ENCODE measurements at places on chromosomes 2 and 18.

DNA sequence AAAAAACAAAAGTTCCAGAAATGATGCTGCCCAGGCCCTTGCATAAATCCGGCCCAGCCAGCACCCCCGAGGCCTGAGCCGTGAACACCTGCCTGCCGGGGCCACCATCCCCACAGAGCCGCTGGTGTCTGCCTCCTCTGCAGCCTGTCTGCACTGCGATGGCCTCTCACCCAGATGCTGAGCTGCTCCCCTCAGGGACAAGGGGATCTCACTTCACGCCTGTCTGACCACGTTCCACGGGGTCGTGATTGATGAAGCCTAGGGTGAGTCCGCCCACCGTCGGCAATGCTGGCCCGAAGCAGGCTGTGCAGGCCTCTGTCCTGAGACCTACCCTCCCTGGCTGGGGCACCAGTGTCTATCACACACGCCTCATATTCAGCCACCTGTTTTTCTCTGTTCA lies 444.2 kb downstream of the EIPR1 start:
- DNase-seq = no peak

GRCh38 chr2:62205554-62205953 lies 9.6 kb downstream of the B3GNT2 start:
- no peak for DNase-seq

GRCh38 chr2:150404147-150404546 lies 83.3 kb downstream of the RND3 start:
- no peak for DNase-seq

- no peak for DNase-seq
Measured at GRCh38 chr18:3741333-3741732, 291.4 kb downstream of the TGIF1 start.

DNA sequence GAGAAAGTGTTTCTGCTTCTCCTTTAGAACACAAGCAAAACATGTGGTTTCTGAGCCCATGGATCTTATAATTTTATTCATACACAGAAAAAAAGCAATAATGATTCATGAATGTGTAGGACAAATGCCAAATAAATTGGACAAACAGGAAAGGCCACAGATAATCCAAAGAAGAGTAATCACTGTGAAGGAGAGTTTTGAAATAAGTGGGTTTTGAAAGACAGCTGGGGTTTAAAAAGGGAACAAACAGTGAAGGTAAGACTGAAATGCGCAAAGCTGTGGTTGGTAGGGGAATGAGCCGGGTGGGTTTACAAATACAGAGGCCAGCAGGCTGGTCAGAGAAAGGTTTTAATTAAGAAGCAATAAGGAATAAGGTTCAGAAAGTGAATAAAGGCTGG lies 50.0 kb upstream of the MBOAT2 start:
- DNase-seq = no peak

DNA sequence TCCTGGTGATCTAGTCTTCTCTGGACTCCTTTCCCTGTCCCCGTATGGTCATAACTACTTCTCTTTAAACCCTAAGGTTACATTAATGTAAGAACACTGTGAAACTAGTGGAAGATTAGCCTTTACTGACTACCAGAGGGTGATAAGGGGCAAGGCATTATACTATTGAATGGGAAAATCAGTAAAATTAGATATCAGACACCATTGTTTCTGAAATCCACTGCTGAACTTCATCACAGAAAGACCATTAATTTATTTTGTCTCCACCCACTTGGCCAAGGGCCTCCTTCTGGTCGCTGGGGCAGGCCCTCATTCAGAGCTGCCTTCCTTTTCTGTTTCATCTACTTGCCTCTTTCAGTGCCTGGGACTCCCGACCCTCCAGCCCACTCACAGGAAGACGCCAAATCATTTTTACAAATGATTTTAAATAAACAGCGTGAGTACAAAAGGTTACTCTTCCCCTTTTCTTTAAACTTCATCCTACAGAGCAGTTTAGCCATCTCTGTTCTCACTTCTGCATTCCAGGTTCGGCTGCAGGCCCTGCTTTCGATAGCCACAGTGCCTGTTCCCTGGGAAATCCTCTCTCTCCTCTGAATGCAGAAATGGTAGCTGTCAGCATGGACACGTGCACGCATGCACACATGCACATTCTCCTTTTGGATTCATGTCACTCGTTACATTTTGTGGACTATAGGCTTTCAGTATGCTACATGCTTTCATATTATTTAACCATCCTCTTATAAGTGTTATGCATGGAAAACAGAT lies 70.3 kb upstream of the DOCK10 start:
- no peak for DNase-seq

GRCh38 chr2:121960251-121960650 lies 204.8 kb downstream of the TSN start:
- no peak for DNase-seq

DNA sequence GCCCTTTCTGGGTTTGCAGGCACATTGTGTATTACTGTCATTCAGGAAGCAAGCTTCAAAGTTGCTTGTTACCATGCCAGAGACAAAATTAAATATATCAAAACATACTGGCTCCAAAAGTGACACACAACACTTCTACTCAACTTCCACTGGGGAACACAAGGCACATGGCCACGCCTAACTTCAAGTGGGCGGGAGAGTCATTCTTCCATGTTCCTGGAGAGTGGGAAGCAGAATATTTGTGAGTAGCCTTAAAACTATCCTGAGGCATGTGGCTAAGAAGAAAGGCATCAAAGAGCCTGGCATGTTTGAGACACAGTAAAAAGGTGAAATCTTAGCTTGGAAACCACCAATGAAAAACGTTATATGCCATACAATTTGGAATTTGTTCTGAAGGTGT lies 90.5 kb upstream of the TACR1 start:
- no peak for DNase-seq

DNA sequence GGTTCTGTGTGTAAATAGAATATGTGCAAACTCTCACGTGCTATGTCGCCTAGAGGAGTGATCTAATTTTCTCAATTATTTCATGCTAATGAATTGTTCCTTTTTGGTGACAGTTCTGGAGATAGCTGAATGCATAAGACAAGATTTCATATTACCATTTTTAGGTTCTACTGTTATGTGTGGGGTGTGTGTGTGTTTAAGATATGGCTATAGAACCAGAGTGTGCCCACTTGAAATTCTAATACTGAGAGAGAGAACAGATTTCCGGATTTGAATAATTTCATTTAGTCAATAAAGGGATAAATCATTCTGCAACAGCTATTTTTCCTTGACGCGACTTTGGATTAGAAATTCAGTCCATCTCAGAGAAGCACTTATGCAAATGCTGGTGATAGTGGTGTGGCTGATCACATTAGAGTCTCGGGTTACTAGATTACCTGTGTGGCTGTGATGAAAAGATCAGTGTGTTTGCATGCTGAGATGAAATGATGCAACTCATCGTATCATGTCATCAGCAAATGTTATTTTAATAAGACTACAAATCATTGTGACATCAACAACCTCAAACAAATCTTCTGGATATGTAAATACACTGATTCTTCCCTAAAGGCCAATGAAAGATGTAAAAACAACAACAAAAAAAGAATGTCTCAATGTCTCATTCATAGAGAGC lies 415.9 kb downstream of the EPHA4 start:
- no peak for DNase-seq

- DNase-seq = no peak
Measured at GRCh38 chr2:188506843-188507242, 215.2 kb downstream of the GULP1 start.

GRCh38 chr18:10518595-10519255 lies 7.1 kb upstream of the NAPG start:
- DNase-seq = no peak

DNA sequence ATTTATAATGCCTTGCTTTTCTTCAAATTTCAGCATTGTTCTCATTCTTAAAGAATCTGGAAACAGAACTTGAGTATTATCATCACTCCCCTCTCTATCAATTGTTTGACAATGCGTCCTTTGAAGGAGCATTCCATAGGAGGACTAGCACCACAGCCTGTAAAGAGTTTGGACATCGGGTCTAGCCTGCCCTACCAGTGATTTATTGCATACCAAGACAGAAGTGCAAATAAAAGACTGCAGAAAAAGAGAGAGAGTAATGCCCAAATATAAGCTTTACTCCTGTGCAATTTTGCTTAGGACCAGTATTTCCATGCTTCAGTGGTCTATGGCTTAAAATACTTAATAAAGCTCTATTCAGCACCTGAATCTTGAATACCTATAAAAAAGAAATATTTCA lies 55.4 kb upstream of the MAP2 start:
- DNase-seq = no peak

DNA sequence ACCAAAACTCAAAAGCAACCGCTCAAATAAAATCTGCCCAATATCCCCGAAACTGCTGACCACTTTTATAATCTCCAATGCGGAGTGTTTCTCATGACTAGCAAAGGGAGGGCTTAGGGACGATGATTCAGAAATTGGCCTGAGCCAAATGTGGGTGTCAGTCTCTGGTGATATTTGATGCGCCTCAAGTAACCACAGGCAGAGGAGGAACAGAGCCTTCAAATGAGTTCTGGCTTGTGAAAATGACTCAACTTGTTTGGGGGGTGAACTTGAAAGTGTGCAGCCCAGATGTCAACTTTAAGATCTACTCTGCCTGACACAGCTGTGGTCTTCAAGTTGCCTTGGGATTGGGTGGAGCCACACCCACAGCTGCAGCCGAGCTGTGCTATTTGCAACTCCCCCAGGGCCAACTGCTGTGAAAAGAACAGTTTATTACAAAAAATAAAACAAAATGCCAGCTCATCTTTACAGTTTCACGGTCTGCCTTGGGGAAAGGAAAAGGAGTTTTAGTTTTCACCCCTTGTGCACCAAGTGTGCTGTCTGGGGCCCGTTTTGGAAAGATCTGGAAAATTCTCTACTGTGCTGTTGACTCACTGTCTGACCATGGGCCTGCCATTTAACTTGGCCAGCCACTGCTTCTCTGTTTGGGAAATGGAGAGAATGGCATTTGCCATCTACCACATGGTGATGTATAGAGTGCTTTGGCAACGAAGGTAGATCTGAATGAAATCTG lies 222.1 kb downstream of the MTX2 start:
- peak; percentile 82 for DNase-seq

- DNase-seq = peak; percentile 86
Measured at GRCh38 chr18:13611142-13611600, 115.2 kb downstream of the FAM210A start.

DNA sequence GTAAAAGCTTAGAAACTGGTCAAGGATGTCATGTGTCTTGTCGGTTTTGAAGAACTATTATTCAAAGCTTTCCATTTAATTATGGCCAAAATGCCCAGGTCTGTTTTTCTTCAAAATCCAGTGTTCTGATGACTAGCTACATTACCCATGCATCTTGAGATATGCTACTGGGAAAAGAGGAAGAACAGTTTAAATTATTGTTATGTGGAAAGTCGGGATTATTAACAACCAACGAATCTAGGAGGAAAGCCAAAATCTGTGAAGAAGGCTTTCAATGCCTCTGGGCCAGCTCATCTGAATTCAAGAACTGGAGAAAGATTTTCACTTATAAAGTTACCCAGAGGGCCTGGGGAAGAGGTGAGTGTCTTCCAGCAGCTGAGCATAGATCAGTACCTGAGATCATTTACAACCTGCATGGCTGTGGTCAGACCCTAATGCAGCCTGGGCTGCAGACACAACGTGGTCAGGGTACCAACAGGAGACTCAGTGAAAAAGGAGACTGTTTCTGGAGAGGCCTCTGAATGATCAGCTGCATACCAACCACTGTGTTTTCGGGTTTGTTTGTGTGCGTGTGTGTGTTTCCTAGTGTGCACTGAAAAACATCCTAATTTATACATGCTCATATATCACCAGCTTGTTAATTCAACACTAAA lies 308.5 kb downstream of the NRXN1 start:
- no peak for DNase-seq

GRCh38 chr2:218659988-218660358 lies 490 bp downstream of the BCS1L start:
- no peak for DNase-seq

GRCh38 chr2:172373766-172374165 lies 53.6 kb upstream of the ITGA6 start:
- DNase-seq = no peak

All from coronary artery (tissue), 2 donors.